Dermis microvascular lymphatic vessel endothelial cell (primary cell): ENCODE measurements at places on chromosomes 7 and 10. TPM values are rescaled to one million over a fixed set of nuclear protein-coding genes. Genes with fewer than 3 reads are reported as not detected.
A peak's percentile ranks its signal among the peaks of the same experiment; 100 is the strongest.

Gene LRRC61
- total RNA-seq = 3.7 and 4.8 TPM in 2 replicates

GRCh38 chr10:42997151-42997848 is 79.6 kb upstream of the RET start:
- no peak for DNase-seq

GRCh38 chr10:131096031-131096430 is 215.5 kb downstream of the TCERG1L start:
- no peak for DNase-seq

DNA sequence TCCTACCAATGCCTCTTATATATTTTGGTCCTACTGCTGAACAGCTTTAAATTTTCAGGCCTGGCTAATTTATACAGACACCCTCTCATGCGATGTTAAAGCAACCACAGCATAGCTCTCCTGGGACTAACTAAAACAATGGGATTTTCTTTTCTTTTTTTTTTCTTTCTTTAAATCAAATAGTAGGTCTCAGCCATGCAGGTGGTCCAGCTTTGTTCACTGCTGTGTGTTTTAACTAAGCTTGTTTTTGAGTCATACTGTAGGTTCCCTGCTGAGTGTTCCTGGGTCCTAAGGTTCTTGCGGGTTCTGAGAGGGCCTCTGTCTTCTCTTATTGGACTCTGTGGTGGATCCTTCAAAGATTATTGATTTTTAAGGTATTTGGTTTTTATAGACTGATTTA is 113.1 kb upstream of the SORCS1 start:
- DNase-seq = no peak

DNA sequence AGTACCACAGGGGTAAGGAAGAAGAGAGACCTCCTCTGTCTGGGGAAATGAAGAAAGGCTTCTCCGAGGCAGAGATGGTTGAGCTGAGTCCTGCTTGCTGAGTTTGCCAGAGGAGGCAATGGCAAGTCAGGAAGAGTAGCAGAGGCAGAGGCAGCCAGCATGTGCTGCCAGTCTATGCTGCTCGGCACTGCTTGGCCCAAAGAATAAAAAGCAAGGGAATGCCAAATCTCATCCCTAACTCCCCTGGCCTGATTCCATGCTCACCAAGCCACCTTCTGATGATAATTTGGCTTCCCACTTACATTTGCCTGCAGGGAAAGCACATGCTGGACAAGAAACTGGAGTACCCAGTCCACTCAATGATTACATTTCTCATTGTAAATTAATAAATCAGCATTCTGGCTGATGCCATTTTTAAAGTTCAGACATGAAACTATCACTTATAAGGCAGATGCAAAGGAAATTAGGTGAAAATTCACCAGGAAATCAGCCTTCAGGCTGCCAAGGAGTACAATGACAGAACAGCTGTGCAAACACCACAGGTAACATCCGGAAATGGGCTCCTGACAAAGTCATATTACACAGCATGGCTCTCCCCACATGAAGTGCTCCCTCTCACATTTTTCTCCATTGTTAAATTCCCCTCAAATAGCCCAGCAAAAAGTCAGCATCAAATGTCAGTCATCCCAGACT is 245.9 kb downstream of the MTERF1 start:
- DNase-seq = peak; percentile 89

GRCh38 chr7:47435889-47436312 is 146.0 kb downstream of the TNS3 start:
- no peak for DNase-seq

- no peak for DNase-seq
These were observed 155.7 kb upstream of the FGFR2 start for GRCh38 chr10:121753726-121754476.

DNA sequence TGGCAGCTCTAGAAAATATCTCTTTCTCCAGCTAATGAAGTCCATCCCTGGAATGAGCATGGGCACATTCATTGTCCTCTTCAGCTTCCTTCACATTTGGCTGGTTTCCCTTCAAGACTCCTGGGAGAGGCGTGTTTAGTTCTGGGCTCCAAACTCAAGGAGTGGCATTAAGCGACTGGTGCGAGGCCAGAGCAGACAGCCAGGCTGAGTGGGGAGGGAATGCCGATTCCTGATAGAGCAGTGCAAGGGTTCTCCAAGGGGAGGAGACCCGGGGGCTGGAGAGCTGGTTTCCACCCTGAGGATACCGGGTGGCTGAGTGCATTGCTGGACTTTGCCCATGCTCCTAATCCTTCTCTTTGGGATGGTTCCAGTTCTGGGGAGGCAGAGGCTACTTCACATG is 372.1 kb downstream of the RPS24 start:
- DNase-seq = no peak

Gene DNA2
- 3.7 and 8.9 TPM in 2 replicates for total RNA-seq

Gene PRSS37
- not detected in 2 replicates for total RNA-seq
